ENCODE measurements at places on chromosomes 1 and 21.
A peak's percentile ranks its signal among the peaks of the same experiment; 100 is the strongest.

DNA sequence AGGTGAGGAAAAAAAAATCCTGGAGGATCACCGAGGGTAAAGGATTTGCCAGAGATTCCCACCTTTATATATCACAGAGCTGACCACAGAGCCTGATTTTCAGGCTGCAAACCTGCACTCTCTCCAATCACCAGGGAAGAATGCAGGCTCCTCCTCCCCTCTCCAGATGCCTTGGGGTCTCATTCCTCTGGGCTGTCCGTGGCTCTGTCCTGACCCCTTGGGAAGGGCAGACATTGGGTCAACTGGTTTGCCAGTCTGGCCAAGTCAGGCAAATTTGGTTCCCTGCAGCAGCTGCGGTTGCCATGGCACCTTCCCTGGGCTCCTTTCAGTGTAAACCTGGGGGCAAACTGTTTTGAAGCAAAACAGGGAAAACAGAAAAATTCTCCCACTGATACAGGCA, 11.6 kb upstream of the OPRD1 start:
- DNase-seq = no peak

GRCh38 chr1:77625250-77625649, 57.2 kb downstream of the ZZZ3 start:
- DNase-seq = no peak

- DNase-seq = no peak
Measured at GRCh38 chr1:95382000-95382786, 148.2 kb downstream of the RWDD3 start.

GRCh38 chr21:42923553-42924432, 1.6 kb downstream of the ERVH48-1 start:
- DNase-seq = peak; percentile 69

DNA sequence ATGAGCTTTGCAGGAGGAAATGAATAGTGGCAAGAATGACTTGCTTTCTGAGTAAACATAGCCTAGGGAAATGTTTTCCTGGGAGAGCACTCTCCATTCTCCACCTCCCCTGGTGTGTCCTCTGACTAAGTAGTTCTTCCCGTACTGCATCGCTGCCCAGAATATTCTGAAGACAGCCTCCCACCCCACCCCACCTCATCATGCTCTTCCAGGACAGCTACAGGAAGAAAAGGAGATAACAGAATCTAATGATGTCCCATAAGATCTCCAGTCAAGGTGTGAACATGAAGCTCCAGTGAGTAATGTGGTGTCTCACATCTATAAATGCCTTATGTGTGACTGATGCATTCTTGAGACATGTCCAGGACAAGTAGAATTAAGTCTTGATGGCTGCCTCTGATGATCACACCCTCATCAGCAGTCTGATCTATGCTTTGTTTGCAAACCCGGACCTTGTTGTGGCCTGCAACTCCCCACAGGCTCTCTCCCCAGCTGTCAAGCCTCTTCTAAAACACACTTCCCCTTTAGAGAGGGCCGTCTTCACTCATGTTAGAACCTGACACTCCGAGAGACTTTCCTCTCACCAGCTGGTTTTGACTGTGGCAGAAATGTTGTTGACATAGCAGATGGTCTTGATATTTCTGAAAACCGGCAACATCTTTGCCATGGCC, 183.0 kb downstream of the CYYR1 start:
- DNase-seq = no peak

DNA sequence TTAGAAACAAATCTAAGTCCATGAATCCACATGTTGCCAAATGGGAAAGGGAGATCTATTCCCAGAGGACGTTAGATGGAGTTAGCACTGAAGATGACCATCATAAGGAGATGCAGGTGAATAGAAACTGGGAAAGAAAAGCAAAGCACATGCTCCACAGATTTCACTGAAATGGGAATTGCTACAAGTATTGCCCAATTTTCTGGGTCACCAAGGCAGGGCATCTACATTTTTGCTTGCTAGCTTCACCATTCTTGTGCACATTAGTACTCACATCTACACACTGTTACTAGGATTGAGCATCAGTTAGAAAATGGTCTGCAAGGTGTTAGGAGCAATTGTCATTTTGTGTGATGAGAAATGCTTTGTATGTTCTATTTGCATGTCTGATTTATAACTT, 99.1 kb downstream of the JAK1 start:
- DNase-seq = no peak

DNA sequence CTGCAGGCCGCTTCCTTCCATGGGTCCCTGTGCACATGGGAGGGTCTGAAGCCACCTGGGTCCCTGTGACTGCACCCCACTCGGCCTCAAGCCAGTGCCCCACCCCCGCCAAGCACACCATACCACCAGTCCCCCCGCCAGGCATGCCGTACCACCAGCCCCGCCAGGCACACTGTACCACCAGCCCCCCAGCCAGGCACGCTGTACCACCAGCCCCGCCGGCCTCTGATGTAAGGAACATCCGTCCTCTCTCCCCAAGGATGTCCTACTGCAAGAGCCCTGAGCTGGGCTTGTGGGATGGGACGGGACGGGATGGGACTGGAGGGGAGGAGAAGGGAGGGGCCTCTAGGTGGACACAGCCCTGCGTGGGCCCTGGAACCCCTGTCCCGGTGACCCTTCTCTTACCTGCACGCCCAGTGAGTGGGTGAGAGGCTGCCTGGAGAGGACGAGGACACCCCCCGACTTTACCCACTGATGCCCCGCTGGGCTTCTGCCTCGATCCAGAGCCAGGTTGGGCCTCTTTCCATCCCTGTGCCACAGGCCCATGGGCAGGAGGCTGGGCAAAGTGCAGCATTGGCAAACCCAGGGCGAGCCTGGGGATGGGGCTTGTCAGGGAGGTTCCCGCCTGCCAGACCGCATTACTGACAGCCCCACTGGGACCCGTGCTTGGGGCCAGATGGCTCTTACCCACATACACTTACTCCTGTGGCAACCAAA, 40.8 kb upstream of the COL6A1 start:
- no peak for DNase-seq

GRCh38 chr1:88783145-88783544, 99.1 kb downstream of the PKN2 start:
- DNase-seq = no peak

DNA sequence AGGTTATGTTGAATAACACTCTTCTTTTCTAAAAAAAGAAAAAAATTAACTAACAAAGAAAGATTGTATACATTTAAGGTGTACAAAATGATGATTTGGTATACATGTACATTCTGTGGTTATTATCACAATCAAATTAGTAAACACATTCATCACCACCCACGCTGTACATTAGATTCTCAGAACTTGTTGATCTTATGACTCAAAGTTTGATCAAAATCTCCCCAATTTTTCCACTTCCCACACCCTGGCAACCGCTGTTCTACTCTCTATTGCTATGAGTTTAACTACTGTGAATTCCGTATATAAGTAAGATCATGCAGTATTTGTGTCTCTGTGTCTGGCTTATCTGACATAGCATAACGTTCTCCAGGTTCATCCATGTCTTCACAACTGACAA, 469.5 kb upstream of the CHRM3 start:
- DNase-seq = no peak

- no peak for DNase-seq
Measured at GRCh38 chr1:163205513-163205912, 2.8 kb upstream of the RGS5 start.

DNA sequence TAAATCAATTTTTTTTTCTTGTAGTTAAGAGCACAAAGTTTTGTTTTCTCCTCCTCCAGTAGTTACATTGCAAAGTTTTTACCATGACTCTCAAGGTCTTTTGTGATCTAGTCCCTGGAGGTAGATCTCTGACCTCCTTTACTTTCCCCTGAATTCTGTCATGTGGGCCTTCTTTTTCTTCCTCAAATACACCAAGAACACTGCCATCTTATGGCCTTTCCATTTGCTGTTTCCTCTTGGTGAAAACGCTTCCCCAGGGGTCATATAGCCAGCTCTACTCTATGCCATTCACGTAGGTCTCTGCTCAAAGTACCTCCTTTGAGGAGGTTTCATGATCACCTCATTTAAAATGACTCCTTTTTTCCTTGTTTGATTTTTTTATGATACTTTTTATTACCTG, 2.7 kb downstream of the DDX20 start:
- DNase-seq = no peak

- peak; percentile 18 for DNase-seq
Measured at GRCh38 chr1:3858231-3858981, 1.1 kb downstream of the DFFB start.

DNA sequence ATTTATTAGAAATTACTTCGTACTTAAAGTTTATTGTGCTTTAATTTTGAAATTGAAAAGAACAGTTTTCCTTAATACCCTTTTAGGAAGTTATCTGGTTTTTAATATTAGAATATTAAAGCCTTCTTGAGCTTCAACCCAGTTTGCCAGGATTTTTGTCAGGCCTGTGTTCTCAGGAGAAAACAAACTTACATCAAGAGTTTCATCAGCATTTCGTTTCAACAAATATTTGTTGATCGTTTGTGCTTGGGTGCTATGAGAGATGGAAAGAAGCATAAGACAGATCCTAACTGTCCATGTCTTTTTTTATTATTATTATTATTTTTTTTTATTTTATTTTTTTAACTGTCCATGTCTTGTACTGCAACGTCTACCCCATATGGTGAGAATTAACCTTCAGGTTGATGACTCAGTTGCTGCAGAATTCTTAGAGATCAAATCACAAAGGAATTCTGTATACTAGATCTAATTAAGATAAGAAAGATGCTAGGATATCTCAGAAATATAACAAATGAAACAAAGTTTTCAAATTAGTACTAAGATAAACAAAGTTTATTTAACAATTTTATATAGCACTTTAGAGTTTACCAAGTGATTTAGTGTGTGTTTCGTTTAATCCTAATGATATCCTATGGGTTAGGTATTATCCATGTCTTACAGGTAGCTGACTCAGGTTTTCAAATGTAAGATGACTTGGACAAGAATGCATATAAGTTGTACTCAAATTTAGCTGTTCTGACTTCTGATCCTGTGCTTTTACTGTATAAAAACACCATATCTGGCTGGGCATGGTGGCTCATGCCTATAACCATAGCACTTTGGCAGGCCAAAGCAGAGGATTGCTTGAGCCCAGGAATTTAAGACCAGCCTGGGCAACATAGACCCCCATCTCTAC, 14.3 kb downstream of the FBXO28 start:
- DNase-seq = no peak

DNA sequence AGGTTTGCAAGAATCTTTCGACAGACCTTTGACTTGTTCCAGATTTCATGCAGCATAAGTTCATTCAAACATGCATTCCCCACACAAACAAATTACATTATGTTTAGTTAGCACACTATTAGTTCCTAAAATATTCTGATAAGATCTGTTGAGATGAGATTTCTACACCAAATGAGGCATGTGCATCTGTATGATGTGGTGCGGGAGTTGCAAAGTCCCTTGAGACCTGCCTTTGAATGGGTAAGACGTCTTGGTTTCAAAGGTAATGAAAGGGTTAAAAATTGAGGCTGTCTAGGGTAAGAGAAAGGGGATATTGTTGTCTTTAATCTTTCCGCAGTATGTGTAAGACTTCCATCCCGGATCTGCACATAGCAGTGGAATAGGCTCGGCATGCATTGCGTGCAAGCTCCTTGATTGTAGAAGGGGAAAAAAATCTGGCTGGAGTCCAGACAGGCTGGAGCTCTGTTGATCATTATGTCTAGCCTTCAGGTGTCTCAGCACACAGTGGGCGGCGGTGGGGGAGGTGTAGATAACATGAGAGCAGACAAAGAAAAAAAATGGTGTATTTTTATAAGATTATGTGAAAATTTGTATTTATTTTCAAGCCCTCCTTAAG, 296.6 kb downstream of the PTPRC start:
- peak; percentile 48 for DNase-seq

DNA sequence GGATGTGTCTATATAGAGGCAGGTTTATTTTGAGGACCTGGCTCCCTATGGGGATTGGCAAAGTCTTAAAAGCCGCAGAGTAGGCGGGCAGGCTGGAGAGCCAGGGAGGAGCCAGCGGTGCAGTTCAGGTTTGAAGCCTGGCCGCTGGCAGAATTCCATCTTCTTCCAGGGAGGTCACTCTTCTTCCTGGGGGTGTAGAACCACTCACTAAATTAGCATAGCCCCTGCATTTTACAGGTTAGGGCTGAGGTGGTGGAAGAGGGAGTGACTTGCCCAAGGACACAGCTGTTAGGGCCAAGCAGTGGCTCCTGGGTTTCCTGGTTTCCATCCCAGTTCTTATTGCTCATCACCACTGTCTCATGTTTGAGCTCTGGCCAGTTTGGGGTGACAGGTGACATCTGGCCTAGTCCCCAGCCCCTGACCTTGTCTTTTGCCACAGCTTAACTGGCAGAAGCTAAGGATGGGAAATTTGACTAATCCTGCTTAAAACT, 1.4 kb downstream of the PINK1 start:
- peak; percentile 44 for DNase-seq

DNA sequence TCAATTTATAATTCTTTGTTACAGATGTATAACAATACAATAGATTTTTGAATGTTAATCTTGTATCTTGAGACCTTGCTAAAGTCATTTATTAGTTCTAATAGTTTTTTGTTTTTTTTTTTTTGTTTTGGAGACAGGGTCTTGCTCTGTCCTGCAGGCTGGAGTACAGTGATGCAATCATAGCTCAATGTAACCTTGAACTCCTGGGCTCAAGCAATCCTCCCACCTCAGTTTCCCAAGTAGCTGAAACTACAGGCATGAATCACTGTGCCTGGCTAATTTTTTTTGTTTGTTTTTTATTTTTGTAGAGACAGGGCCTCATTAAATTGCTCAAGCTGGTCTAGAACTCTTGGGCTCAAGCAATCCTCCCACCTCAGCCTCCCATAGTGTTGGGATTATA, 26.2 kb upstream of the DIPK1A start:
- DNase-seq = no peak

- DNase-seq = no peak
Measured at GRCh38 chr21:16838331-16838730, 674.5 kb upstream of the CXADR start.

GRCh38 chr1:95018602-95019369, 54.0 kb downstream of the ALG14 start:
- no peak for DNase-seq

DNA sequence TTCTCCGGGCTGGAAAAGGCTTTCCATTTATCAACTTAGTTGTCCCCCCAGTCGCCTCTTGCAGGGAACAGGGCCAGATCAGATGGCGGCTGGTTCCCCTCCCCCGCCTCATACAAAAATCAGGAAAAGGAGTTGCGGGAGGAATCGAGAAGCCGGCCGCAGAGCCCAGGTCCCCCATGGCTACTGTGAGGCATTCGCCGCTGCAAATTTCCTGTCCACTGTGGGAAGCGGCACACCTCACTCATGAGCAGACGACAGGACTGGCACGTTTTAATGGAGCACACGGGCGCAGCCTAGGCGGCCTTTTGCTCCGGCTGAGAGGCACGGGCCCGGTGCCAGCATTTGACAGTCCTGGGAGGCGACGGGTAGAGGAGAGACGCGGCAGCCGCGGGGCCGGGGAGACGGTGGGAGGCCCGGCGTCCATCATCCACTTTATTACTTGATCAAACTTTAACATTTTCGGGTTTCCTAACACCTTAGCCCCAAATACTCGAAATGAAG, 1.1 kb downstream of the GNG4 start:
- no peak for DNase-seq

- DNase-seq = no peak
Measured at GRCh38 chr1:53639251-53639763, 99.7 kb downstream of the GLIS1 start.

GRCh38 chr1:31795096-31795675, 20.6 kb downstream of the SPOCD1 start:
- DNase-seq = no peak

- DNase-seq = no peak
Measured at GRCh38 chr1:184457500-184457899, 70.7 kb downstream of the C1orf21 start.
